ENCODE measurements at places on chromosomes 6 and 20.
A peak's percentile ranks its signal among the peaks of the same experiment; 100 is the strongest.

- no peak for DNase-seq
These were observed 79.2 kb upstream of the CD93 start for GRCh38 chr20:23165307-23165750.

DNA sequence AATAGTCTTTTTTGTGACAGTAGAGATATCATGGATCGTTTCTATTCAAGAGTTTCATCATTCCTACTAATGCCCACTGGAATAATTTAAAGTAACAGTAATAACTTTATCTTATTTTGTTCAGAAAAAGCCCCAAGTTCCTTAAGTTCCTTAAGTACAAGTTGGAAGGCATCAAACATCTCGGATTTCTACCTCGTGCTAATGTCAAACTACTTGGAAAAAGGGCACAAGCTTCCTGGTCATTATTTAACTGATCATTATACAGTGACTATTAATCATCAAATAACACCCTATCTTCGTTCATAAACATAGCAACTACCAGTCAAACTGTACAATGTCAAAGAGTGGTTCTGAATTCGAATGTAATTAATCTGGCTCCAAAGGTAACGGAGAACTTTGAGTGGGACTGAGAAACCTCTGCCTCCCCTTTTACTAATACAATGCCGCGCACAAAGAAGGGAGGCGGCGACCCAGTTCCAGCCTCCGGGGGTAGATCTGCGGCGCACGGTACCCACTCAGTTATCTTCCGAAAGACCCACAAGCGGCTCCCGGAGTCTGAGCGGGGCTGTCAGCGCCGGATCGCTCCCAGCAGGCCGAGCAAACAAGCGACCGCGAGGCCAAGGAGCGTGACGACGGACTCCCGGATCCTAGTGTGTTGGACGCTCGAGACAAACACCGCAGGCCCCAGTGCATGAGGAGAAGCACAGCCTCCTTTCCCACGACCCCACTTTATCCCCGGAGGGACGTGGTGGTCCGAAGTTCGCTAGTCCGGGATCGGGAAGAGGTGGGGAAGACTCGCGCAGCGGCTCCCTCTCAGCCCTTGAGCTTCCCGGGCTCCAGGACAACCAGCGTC, 716 bp downstream of the SHPRH start:
- peak; percentile 40 for DNase-seq

DNA sequence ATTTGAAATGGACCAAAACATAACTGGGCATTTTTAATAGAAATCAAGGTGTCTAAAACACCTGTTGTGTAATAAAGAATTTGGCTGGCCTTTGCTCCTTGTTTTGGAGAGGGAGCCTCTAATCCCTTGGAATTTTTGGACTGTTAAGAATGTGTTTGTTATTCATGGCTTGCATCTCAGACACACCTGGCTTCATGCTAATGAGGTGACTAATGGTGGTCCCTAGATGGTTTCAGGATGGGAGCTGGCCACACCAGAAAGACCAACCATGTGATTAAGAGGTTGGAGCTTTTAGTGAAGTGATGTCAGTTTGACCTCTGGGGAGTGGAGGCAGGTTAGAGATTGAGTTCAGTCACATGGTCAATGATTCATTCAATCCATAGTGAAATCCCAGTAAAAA, 328.4 kb downstream of the DHX35 start:
- no peak for DNase-seq

DNA sequence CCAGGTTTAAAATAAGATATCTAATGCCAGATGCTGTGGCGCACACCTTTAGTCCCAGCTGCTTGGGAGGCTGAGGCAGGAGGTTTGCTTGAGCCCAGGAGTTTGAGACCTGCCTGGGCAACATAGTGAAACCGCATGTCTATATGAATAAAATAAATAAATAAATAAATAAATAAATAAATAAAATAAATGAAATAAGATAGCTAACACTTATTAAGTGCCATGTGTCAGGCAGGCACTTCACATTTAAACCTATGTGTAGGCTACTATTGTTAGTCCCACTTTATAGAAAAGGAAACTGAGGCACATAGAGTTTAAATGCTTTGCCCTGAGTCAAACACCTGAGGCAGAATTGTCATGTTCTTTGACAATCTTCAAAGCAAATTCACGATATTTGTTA, 32.9 kb upstream of the RREB1 start:
- DNase-seq: no peak

DNA sequence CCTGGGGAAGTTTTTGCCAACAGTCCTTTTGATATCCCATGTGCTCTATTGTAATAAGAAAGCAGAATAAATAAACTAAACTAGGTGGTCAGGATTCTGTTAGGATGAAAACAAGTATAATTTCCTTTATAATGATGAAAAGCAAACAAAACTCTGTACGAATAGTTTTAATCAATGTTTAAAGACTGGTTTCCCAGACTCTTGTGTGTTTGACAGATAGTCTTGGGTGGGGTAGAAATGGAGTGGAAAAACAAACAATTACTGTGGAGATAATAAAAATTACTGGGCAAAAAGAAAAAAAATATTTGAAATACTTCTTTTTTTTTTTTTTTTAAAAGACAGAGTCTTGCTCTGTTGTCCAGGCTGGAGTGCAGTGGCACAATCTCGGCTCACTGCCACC, 152.1 kb upstream of the FLRT3 start:
- DNase-seq: no peak

DNA sequence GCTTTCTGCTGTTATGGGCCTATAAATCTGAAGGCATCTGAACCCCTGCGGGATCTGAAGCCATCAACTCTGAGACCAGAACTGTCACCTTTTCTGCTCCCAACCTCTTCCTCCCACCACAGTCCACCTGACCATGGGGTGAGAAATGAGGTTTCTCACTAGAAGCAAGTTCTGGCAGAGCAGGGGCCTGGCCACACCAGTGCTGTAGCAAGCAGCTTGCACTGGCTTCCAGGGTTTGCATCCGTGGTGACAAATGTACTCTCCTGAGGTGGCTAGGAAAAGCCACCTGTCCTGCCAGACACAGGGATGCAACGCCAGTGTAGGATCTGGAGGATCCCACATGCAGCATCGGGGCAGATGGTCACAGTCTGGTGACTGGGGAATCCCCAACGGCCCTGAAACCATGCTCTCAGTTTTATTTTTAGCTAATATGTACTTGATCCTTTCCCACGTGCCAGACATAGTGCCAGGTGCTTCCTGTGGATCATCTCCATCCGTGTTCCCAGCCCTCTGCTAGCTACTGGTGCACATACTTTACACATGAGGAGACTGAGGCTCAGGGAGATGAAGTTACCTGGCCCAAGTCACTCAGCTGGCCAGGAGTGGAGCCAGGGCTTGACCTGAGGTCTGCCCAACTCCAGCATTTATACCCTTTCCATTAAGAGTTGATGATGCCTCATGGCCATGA, 122.1 kb upstream of the SPACA1 start:
- DNase-seq: peak; percentile 24

GRCh38 chr6:31175971-31176370, 5.5 kb upstream of the POU5F1 start:
- DNase-seq: no peak

GRCh38 chr20:24619212-24619611, 149.8 kb downstream of the SYNDIG1 start:
- no peak for DNase-seq

GRCh38 chr20:58956078-58956477, 25.0 kb upstream of the NELFCD start:
- no peak for DNase-seq

GRCh38 chr6:170347975-170348374, 41.4 kb downstream of the FAM120B start:
- no peak for DNase-seq

DNA sequence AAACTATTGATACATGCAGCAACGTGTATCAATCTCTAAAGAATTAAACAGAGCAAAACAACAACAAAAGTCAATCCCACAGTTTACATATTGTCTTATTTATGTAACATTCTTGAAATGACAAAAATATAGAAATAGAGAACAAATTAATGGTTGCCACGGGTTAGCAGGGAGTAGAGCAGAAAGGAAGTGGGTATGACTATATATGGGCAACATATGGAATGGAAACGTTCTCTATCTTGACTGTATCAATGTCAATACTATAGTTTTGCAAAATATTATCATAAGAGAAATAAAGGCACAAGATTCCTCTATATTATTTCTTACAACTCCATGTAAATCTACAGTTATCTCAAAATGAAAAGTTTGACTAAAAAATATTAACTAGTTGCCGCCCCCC, 12.8 kb downstream of the AK9 start:
- DNase-seq: no peak

DNA sequence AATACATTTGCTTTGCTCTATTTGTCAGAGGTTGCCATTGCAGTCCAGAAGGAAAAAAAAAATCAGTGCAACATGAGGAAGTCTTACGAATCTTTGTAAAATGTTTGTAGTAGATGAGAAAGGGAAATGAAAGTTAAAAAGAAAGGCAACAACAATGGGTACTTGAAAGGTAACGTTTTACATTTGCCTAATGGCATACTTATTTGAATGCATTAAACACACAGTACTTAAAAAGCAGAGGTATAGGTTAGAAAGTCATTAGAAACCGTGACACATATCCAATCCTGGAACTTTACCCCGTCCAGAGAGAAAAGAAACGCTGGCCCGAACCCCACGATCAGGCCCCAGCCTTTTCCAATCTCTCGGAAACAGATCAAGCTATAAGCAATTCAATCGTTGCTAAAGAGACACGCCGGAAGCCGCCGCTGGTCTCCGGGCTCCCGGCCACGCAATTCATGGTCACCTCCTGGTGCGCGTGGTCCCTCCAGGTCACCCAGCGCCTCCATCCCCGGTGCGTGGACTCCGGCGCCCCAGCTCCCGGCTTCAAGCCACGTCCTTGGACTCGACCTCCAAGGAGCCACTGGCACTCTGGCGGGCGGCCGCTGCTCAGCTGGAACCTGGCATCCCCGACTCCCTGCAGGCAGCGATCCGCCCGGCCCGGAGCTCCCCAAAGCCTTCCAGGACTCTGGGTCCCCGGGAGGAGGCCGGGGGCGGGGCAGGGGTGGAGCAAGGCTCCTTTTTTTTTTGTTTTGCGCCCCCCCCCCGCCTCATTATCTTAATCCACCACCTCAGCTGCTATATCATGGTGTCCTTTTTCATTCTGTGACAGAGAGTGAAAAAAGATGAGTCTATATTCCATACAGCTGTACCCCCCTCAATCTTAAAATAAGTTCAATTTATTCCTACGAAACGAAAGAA, at the start of gene SLC18B1:
SLC18B1 (minus strand) TSS at position 687 of the 918 bp plus-strand sequence; CDS start at position 506, 181 bp downstream.
- peak; percentile 51 for DNase-seq

GRCh38 chr6:2102316-2102883, 143.0 kb downstream of the GMDS start:
- DNase-seq: no peak

DNA sequence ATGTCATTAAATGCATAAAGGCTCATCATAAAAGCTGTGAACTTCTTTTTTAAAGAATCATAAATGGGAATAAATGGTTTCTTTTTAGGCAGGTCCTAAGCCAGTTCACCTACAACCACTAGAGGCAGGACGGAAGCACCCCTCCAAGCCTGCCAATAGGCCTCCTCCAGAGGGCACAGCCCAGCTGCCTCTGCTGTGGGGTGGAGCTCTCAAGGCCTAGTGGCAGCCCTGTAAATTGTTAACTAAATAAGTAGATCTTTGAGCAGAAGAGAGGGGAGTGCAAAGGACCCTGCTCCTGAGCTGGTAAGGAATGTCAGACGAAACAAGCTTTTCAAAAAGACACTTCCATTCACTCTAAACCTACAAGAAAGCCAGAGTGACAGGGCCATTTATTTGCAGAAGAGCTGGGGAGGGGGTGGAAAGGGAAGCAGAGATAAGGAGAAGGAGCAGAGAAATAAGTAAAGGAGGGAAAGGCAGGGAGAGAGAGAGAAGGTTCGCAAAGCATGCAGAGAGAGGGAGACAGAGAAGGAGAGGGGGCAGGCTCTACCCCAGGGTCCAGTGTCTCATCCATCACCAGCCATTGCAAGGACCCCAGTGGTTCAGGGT, 18.0 kb upstream of the MAFB start:
- no peak for DNase-seq

- DNase-seq: no peak
These were observed 1.1 kb downstream of the SYNJ2 start for GRCh38 chr6:157982563-157983405.

DNA sequence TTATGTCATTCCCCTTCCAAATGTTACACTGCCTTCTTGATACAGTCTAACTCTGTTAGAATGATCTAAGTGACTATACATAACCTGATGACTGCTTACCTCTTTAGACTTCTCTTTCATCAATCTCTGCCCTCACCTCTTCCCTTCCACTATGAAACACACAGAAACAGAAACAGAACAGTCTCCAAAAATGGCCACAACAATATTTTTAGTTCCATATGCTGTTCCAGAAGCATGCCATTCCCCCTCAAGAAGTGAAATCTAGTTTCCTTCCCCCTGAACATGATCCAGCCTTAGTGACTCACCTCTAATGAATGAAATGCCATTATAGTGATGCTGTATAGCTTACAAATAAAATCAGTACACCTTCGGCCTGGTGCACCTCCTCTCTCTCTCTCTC, 229.3 kb upstream of the TENT5A start:
- no peak for DNase-seq

- DNase-seq: no peak
These were observed 6.3 kb upstream of the ZKSCAN8 start for GRCh38 chr6:28135393-28135792.

- no peak for DNase-seq
These were observed 249.1 kb upstream of the JAG1 start for GRCh38 chr20:10922941-10923340.

Measured in CD4-positive, alpha-beta T cell treated with Interleukin-10 for 1 hour (primary cell).